ENCODE measurements at places on chromosomes 4 and X.

DNA sequence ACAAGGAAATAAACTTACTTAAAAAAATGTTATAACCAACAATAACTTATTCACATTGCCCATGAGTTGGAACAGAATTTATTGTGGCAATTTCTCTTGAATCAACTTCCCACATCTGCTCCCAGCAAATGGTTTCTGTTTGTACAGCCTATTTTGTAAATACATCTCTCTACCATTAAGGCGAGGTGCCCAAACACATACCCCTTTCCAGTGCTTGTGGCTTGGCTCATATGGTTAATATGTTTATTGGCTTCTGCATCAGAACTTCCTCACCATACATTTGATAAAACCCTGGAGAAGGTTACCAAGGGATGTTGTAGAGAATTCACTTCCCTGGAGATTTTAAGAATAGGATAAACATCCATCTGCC is 207.1 kb downstream of the SOWAHB start:
- DNase-seq: no peak

DNA sequence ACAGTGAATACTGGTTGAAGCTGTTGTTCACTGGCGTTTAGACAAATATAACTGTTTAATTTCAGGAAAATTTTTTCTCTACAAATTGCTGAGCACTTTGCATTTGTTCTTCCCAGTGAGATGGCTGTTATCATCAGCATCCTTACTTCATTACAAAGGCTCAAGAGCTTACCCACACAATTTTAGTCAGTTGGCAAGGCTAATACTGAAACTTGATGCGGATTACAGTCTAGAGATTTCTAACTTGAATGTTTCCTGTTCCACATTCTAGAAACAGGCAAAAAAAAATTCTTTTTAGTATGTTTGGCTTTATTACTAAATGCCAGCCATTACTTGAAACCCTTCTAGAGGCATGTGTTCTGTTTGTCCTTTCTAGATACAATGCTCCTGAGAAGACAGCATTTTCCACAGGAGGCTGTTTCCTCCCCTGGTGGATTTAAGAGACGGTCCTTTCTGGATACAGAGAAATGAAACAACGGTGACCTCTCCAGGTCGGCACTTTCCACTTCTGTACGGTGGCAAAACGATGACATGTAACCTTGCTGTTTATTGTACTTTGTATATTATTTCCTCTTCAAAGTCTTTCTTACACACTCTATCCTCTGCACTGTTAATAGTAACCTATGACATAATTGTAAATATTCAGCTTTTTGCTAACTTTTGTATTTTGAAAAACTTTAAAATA is 80.9 kb downstream of the RFC1 start:
- DNase-seq: peak; percentile 11

GRCh38 chrX:30992381-30992904 is 79.4 kb downstream of the FTHL17 start:
- DNase-seq: peak; percentile 3

- no peak for DNase-seq
These were observed 32.4 kb downstream of the CLDN22 start for GRCh38 chr4:183287677-183288076.

GRCh38 chr4:140046543-140046942 is 107.4 kb downstream of the MAML3 start:
- no peak for DNase-seq

- peak; percentile 61 for DNase-seq
These were observed 2.1 kb upstream of the STAP1 start for GRCh38 chr4:67556436-67556835.

DNA sequence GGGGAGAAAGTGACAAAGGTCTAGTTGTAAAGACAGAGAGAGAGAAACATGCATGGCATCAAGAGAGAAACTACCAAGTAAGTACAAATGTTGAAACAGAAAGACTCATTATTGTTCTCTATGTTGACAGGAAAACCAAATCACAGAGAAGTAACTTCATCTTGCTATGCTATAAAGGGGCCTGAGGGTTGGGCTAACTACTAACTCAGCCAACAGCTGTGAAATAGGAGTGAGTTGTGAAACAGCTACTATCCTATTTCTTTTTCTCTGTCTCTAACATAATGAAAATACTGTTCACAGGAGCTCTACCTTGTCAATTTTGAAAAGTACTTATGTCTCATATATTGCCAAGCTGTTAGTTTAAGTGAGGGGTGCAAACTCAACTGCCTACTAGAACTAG is 65.0 kb downstream of the MTMR8 start:
- DNase-seq: no peak
